ENCODE measurements at places on chromosomes 1 and 21. TPM values are rescaled to one million over a fixed set of nuclear protein-coding genes. Genes with fewer than 3 reads are reported as not detected.

DNA sequence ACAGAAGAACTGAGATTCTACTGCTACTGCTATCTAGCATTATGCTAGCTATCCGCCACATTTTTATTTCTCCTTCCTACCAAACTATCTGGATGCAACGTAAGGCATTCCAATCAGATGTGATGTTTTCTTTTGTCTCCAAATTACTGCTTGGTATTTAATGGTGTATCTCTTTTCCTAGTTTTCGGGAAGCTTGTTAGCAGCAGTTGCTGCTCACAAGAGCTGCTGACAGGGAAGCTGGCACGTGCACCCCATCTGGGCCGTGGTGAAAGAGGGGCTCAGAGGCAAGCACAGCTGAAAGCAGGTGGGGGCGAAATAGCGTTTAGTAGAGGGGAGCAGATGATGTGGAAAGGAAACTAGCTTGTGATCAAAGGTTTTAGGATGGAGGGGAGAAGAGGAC, 57.3 kb downstream of the JAK1 start:
- peaks cover 9% of the 10 kb centered on the region for H3K4me1 ChIP-seq
- no peaks in the 10 kb centered on the region for H3K27me3 ChIP-seq

DNA sequence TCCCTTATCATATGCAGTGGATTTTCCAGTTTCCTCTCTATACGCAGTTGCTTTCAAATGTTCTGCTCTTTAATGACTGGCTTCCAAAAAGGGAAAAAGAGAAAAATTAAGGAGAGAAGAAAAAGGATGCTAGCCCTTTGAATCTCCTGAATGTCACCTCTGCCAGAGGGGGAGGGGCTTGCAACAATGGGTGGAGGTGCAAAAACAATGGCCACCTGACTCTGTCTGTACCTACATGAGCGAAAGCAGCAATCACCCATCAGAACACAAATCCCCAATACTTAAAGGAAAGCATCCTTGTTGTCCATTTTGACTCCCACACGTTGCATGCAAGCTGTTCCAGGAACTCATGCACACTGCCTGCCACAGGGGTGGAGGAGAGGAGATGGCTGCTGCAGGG, 61.2 kb downstream of the CCDC30 start:
- no peak for DNase-seq
- no peaks in the 10 kb centered on the region for H3K27me3 ChIP-seq
- H3K27ac ChIP-seq, result no peak overlapping the region
- H3K36me3 ChIP-seq, result no peaks in the 10 kb centered on the region
- no peaks in the 10 kb centered on the region for H3K4me1 ChIP-seq

- H3K36me3 ChIP-seq, result no peaks in the 10 kb centered on the region
- no peaks in the 10 kb centered on the region for H3K4me1 ChIP-seq
- H3K27me3 ChIP-seq, result no peaks in the 10 kb centered on the region
- no peak for DNase-seq
Observed at GRCh38 chr1:225137976-225138375, 208.5 kb downstream of the DNAH14 start.

- H3K4me3 ChIP-seq, result peak overlapping the region; percentile 69
- H3K27ac ChIP-seq, result no peak overlapping the region
- no peak for DNase-seq
- no peaks in the 10 kb centered on the region for H3K36me3 ChIP-seq
- peaks cover 12% of the 10 kb centered on the region for H3K4me1 ChIP-seq
Observed at GRCh38 chr1:95118067-95118499, 928 bp downstream of the TLCD4 start.

- no peak overlapping the region for H3K4me3 ChIP-seq
- H3K36me3 ChIP-seq, result no peaks in the 10 kb centered on the region
- peaks cover 7% of the 10 kb centered on the region for H3K4me1 ChIP-seq
- no peak for DNase-seq
- H3K27me3 ChIP-seq, result no peaks in the 10 kb centered on the region
Observed at GRCh38 chr1:52571783-52572182, 18.9 kb upstream of the TUT4 start.

DNA sequence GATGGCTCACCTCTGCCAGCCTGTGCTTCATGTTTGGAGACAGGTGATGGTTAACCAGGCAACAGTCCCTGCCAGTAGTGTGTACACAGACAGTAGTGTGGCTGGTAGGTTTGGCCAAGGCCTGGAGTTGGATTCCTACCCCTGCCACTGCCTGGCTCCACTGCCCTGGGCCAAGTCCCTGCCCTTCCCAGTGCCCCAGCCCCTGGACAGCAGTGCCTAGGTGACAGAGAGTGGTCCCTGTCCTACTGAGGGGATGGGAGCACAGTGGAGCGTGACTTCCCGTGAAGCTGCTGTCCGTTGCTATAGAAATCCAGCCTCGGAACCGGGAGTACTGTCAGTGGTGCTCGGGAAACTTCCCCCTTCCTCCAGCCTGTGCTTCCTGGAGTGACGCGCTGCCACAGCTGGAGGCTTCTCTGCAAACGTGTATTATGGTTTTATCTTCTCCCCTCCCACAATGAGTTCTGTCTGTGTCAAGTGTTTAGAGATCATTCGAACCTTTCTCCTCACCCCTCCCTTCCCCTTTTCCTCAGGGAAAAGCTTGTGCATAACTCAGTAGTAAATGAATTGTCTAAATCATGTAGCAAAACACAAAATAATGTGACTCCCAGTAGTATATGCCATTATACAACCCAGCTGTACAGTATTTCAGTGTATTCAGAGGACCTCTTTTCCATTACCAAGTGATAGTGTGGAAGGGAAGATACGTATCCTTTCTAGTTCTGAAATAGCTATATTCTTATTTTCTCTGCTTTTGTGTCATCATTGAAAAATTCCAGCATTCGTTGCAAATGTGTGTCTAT, 73.4 kb downstream of the GALNT2 start:
- H3K27ac ChIP-seq, result peak overlapping the region; percentile 80
- no peaks in the 10 kb centered on the region for H3K27me3 ChIP-seq

LRRN2 gene
- total RNA-seq, result 5.9 TPM

DNA sequence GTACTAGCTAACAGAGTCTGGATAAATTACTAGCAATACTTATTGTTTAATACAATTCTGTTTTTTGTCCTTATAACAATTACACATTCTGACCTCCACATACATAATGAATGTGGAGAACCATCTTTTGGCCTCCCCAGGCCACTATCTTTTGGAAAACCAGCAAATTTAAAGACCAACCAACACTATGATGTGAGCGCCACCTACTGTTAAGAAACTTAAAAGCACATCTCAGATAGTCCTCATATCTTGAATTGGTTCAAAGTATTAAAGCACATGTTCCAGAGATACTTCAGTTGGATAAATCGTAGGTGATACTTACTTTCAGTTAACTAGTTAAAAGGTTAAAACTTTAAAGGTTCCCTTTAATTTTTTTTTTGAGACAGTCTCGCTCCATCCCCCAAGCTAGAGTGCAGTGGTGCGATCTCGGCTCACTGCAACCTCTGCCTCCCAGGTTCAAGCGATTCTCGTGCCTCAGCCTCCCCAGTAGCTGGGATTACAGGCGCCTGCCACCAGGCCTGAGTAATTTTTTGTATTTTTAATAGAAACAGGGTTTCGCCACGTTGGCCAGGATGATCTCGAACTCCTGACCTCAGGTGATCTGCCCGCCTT, 29.3 kb upstream of the USP1 start:
- DNase-seq, result peak; percentile 19
- H3K4me3 ChIP-seq, result no peak overlapping the region
- no peak overlapping the region for H3K27ac ChIP-seq
- no peaks in the 10 kb centered on the region for H3K27me3 ChIP-seq

Data from astrocyte (in vitro differentiated cells and primary cell).